H1 (cell line): ENCODE measurements at places on chromosomes 3 and 15. TPM values are rescaled to one million over a fixed set of nuclear protein-coding genes. Genes with fewer than 3 reads are reported as not detected.
A peak's percentile ranks its signal among the peaks of the same experiment; 100 is the strongest.

The ATP1B3 gene
- total RNA-seq: 233 and 250 TPM in 2 replicates

The THRB gene
- 3.7 and 3.9 TPM in 2 replicates for total RNA-seq

The TTC21A gene
- total RNA-seq: 1.7 and 2.8 TPM in 2 replicates

The TMCO5A gene
- not detected in 2 replicates for total RNA-seq

The STAC gene
- 16.5 and 18.1 TPM in 2 replicates for total RNA-seq

The CPLX3 gene
- not detected in 2 replicates for total RNA-seq

DNA sequence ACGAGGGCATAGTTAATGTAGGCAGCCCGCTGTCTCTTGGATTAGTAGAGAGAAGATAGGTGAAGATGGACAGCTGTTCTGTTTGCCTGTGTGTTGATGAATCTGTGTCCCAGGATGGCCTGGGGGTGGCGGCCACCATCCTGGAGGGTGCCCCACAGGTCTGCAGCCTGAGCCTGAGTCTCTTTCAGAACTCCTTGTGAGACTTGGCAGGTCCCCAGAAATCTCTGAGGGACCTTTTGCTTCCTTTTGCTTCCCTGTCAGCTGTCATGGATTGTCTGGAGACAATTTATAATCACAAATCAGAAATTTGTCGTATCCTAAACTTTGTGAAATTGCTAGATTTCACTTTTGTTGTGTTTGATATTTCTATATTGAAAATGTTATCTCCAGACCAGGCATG lies 17.4 kb downstream of the FAN1 start:
- H3K27ac ChIP-seq: no peak overlapping the region
- no peaks in the 10 kb centered on the region for H3K27me3 ChIP-seq
- no peak for DNase-seq
- H3K36me3 ChIP-seq: peaks cover 7% of the 10 kb centered on the region
- H3K4me3 ChIP-seq: no peak overlapping the region
- H3K4me1 ChIP-seq: peaks cover 23% of the 10 kb centered on the region

DNA sequence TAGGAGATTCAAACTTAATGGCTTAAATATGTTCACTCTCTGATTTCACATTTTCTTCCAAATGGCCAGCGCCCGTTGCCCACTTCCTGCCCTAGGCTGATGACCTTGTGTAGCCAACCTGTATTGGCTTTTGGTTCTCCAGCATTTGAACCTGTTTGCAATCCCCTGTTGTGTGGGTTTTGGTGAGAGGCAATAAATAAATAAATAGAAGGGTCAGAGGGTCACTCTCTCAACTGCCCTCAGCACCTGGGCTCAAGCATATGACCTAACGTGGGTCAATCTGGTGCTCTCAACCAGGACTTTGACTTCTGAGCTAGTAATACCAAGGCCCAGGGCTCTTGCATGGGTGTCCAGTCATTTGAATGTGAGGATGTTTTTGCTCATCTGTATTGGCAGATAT lies 1.8 kb upstream of the SRP14 start:
- no peak overlapping the region for H3K4me3 ChIP-seq
- no peaks in the 10 kb centered on the region; the same call in 1 of the 2 replicates for H3K4me1 ChIP-seq
- H3K36me3 ChIP-seq: peaks cover 15% of the 10 kb centered on the region
- H3K27me3 ChIP-seq: no peaks in the 10 kb centered on the region
- DNase-seq: no peak

- no peaks in the 10 kb centered on the region for H3K27me3 ChIP-seq
- H3K4me1 ChIP-seq: no peaks in the 10 kb centered on the region
These were observed 116.7 kb downstream of the LRIG1 start for GRCh38 chr3:66383998-66384745.

GRCh38 chr3:184823990-184824389 lies 12.0 kb downstream of the VPS8 start:
- no peaks in the 10 kb centered on the region for H3K4me1 ChIP-seq
- no peak for DNase-seq
- H3K4me3 ChIP-seq: no peak overlapping the region
- H3K27ac ChIP-seq: no peak overlapping the region
- peaks cover 4% of the 10 kb centered on the region for H3K36me3 ChIP-seq
- H3K27me3 ChIP-seq: no peaks in the 10 kb centered on the region

GRCh38 chr3:170621256-170621655 lies 35.4 kb upstream of the SLC7A14 start:
- no peak overlapping the region for H3K4me3 ChIP-seq

- no peak overlapping the region for H3K4me3 ChIP-seq
- H3K36me3 ChIP-seq: no peaks in the 10 kb centered on the region
- H3K27me3 ChIP-seq: no peaks in the 10 kb centered on the region
- no peak for DNase-seq
These were observed 51.0 kb downstream of the MME start for GRCh38 chr3:155131104-155131503.

DNA sequence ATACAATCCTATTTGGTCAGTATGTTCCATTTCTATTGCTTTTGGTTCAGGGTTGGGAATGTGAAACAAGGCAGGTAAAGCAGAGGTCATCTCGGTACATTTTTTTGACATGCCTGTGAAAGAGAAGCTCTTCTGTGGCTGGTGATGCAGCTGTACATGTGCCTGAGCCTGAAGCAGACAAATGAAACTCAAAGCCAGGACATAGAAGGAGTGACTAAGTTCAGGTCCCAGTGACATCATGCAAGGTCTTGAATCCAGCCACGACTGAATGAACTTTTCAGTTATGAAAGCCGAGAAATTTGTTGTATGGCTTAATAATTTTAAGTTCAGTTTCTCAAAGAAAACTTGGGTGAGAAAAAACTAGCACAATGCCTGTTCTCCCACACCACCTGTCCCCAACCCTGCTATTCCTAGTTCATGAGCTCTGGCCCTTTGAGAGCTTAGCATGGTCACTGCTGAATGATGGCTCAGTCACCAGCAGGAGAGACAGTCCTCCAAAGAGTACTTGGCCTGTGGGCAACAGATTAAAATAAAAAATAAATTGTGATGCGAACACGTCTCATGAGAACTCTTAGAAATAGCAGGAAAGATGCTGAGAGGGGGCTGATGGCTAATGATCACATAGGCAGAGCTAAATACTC lies 600.2 kb upstream of the GRM7 start:
- no peak overlapping the region for H3K27ac ChIP-seq
- H3K27me3 ChIP-seq: no peaks in the 10 kb centered on the region
- no peak for DNase-seq
- H3K4me1 ChIP-seq: no peaks in the 10 kb centered on the region
- H3K4me3 ChIP-seq: no peak overlapping the region

GRCh38 chr3:117036259-117036799 lies 326.8 kb downstream of the TUSC7 start:
- no peaks in the 10 kb centered on the region for H3K27me3 ChIP-seq
- no peaks in the 10 kb centered on the region for H3K36me3 ChIP-seq
- H3K4me3 ChIP-seq: no peak overlapping the region
- no peak overlapping the region for H3K27ac ChIP-seq
- no peak for DNase-seq

DNA sequence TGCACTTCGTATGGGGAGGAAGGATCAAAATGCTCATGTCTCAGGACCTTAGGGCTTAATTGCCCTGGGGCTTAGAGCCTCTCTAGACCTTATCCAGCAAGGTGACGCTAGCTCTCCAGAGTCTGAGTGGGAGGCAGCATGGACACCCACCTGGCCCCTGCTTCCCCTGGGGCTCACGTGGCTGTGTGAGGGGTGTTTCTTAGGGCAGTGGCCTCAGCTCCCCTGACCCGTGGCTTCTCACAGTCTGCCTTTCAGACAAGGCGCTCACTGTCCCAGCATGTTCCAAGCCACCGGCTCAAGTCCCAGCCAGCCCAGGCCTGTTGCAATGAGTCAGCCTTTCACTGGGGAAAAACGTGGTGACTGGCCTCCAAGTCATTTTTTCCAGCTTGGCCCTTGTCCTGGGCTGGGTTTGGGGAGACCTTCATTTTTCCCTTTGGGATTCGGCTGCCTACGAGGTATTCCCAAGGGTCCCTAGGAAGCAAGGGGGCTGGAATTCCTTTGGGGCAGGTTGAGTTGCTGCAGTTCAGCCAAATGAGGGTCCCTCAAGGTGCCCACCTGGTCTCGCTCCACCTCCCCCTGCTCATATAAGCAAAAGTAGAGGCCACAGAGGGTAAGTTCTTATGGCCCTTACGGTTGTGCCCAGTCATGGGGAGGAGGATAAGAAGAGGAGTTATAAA lies 15.7 kb downstream of the BHLHE40 start:
- DNase-seq: no peak
- no peaks in the 10 kb centered on the region for H3K36me3 ChIP-seq
- no peak overlapping the region for H3K27ac ChIP-seq
- H3K27me3 ChIP-seq: no peaks in the 10 kb centered on the region; the same call in 1 of the 2 replicates

GRCh38 chr3:186502966-186503712 lies 41.0 kb downstream of the CRYGS start:
- H3K36me3 ChIP-seq: no peaks in the 10 kb centered on the region
- no peaks in the 10 kb centered on the region for H3K4me1 ChIP-seq
- DNase-seq: peak; percentile 27

GRCh38 chr15:69067296-69067695 lies 52.8 kb downstream of the NOX5 start:
- no peaks in the 10 kb centered on the region for H3K36me3 ChIP-seq
- H3K27ac ChIP-seq: no peak overlapping the region
- no peaks in the 10 kb centered on the region for H3K4me1 ChIP-seq
- H3K27me3 ChIP-seq: no peaks in the 10 kb centered on the region

DNA sequence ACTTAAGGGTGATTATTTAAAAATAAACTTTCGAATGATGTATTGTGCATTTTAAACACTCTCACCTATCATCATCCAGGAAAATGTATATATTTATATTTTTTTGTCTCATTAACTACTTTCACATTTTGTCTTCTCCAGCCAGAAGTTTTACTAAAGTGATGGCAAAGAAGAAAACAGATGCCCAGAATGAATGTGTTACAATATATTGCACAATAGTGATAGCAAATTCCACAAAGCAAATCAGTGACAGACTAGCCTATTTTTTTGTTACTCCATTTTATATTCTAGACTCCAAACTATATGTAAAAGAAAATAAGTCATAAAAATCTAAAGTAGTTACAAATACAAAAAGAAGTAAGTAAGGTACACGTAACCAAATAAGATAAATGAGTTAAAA lies 414.7 kb downstream of the EPHA3 start:
- no peak for DNase-seq
- no peaks in the 10 kb centered on the region for H3K36me3 ChIP-seq
- H3K4me1 ChIP-seq: peaks cover 3% of the 10 kb centered on the region; the same call in 1 of the 2 replicates
- H3K27me3 ChIP-seq: no peaks in the 10 kb centered on the region
- no peak overlapping the region for H3K4me3 ChIP-seq

- no peaks in the 10 kb centered on the region for H3K27me3 ChIP-seq
- H3K36me3 ChIP-seq: no peaks in the 10 kb centered on the region
- no peak overlapping the region for H3K4me3 ChIP-seq
- no peak for DNase-seq
- no peaks in the 10 kb centered on the region for H3K4me1 ChIP-seq
These were observed 2.6 kb downstream of the SPTBN5 start for GRCh38 chr15:41891226-41891625.

- no peaks in the 10 kb centered on the region for H3K4me1 ChIP-seq
- no peak overlapping the region for H3K4me3 ChIP-seq
- no peaks in the 10 kb centered on the region for H3K27me3 ChIP-seq
- no peak overlapping the region for H3K27ac ChIP-seq
- DNase-seq: no peak
These were observed 132.7 kb upstream of the RGMA start for GRCh38 chr15:93221759-93222158.

DNA sequence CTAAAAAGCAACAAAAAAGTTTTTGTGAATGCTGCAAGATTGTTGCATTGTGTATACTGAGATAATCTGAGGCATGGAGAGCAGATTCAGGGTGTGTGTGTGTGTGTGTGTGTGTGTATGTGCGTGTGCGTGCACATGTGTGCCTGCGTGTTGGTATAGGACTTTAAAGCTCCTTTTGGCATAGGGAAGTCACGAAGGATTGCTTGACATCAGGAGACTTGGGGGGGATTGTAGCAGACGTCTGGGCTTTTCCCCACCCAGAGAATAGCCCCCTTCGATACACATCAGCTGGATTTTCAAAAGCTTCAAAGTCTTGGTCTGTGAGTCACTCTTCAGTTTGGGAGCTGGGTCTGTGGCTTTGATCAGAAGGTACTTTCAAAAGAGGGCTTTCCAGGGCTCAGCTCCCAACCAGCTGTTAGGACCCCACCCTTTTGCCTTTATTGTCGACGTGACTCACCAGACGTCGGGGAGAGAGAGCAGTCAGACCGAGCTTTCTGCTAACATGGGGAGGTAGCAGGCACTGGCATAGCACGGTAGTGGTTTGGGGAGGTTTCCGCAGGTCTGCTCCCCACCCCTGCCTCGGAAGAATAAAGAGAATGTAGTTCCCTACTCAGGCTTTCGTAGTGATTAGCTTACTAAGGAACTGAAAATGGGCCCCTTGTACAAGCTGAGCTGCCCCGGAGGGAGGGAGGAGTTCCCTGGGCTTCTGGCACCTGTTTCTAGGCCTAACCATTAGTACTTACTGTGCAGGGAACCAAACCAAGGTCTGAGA lies 4.7 kb downstream of the BHLHE40 start:
- no peaks in the 10 kb centered on the region for H3K27me3 ChIP-seq
- no peaks in the 10 kb centered on the region for H3K36me3 ChIP-seq
- no peak for DNase-seq
- H3K4me1 ChIP-seq: peaks cover 4% of the 10 kb centered on the region
- H3K4me3 ChIP-seq: no peak overlapping the region

DNA sequence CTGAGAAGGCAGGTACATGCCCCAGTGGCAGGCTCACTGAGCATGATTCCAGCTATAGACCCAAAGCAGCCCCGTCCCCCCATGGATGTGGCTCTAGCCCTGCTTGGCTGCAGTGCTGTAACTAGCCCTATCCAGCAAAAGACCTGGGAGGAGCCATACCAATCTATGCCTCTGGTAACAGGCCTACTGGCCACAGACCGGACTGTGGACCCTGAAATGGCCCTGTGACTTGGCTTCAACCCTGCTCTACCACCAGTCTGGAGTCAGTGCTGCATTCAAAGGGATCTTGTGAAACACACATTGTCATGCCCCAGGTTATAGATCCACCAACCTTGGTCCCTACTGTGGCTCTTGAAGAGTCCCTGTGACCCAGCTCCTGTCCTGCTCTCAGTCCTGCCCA lies 46.7 kb downstream of the OXSM start:
- no peaks in the 10 kb centered on the region for H3K36me3 ChIP-seq
- no peak for DNase-seq
- no peaks in the 10 kb centered on the region for H3K4me1 ChIP-seq
- H3K27me3 ChIP-seq: no peaks in the 10 kb centered on the region
